Spleen (tissue), 13 donors: ENCODE measurements at places on chromosomes 11 and 22.

GRCh38 chr11:70244698-70245097 lies 25.8 kb upstream of the PPFIA1 start:
- no peak for DNase-seq

DNA sequence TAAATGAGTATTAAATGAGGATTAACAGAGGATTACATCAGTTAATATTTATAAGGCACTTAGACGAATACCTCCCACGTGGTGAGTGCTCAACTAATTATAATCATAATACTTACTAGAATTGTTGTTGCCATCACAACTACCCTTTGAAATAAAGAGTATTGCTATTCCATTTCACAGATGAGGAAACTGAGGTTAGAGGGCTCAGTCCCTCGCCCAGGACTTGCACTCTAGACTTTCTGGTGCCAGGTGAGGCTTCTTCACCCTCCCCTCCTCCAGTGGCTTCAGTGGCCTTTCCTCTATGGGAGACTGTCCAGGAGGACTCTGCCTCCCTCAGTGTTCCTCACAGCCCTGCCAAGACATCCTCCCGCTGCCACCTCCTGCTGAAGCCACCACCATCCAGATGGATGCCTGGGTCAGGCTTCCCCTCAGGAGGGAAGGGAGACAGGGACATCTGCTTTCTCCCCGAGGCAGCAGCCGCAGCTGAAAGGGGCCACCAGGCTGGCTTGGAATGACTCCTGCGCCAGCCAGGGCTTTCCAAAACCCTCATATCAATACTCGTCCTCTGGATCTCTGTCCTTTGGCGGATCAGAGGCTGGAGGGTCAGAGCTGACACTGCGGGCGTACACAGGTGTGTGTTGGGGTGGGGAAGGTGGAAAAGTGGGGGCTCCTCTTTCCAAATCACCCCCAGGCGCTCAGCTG lies 580.1 kb downstream of the BUD13 start:
- DNase-seq: peak; percentile 66

DNA sequence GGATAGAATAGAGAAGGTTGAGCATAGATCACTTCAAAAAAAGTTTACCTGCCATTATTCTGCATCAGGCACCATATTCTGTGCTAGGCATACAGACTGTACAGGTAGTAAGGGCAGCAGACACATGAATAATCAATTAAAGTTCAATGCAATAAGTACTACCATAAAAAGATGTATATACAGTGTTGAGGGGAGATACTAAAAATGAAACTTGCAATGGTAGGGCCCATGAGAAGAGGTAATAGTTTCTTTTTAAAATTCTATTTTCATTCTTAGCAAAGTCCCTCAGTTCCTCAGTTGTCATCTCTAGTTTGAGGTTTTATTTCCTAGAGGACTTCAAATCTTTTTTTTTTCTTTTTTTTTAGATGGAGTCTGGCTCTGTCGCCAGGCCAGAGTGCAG lies 819.9 kb downstream of the FAM181B start:
- DNase-seq: no peak

DNA sequence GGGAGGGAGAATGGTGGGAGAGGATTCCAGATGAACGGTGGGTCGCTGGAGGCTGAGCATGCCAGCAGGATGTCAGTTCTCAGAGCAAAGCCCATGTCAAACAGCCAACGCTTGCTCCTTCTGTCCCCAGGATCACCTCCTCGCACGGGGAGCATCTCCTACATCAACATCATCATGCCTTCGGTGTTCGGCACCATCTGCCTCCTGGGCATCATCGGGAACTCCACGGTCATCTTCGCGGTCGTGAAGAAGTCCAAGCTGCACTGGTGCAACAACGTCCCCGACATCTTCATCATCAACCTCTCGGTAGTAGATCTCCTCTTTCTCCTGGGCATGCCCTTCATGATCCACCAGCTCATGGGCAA lies 1.5 kb downstream of the MCHR1 start:
- no peak for DNase-seq

DNA sequence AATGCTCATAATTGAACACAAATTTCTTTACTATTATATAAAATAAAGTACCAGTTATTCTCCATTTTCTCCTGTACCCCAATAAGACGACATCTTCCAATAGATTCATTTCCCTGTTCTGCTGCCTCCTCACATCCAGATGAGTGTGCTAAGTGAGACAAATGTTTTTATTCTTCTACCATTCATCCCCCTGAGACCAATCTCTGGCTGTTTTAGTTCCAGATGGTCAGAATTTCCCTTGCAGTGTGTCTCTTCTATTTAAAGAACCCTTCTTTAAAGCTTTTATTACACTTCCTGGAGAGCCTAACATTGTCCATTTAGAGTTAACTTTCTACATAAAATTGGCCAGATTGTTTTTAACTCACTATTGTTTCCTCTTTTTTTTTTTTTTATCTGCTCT lies 41.2 kb upstream of the GLYATL1 start:
- DNase-seq: no peak

DNA sequence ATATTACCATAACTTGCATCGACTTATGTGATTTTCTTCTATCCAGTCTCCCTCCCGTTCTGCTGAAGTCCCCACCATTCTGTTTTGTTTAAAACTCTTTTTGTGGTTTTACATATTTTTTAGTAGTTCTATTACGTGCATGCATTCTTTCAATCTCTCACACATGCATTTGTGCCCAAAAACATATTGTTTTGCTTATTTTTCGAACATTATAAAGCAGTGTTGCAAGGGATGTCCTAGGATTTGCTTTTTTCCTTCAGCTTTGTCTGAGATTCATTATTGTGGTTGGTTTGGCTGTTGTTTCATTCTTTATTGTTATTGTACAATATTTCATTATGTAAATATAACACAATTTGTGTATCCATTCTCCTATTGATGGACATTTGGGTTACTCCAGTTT lies 235.7 kb downstream of the DYNC2H1 start:
- DNase-seq: no peak

DNA sequence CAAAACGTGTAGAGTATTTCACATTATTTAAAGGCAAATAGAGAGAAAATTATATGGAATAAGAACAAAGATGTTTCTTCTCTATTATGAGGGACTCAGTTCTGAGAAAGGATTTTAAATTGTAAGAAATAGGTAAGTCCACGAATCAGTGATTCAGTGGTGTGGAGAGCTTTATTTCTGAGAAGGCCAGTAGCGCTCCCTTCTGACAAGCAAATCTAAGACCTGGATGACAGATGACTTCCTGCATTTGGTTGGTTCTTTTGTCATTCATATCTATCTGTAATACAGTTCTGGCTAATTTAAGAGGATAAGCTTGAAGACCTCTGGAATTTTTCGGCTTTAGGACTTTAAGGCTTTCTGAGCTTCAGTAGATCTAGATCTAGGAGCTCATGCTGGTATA lies 7.0 kb downstream of the CD3E start:
- no peak for DNase-seq

DNA sequence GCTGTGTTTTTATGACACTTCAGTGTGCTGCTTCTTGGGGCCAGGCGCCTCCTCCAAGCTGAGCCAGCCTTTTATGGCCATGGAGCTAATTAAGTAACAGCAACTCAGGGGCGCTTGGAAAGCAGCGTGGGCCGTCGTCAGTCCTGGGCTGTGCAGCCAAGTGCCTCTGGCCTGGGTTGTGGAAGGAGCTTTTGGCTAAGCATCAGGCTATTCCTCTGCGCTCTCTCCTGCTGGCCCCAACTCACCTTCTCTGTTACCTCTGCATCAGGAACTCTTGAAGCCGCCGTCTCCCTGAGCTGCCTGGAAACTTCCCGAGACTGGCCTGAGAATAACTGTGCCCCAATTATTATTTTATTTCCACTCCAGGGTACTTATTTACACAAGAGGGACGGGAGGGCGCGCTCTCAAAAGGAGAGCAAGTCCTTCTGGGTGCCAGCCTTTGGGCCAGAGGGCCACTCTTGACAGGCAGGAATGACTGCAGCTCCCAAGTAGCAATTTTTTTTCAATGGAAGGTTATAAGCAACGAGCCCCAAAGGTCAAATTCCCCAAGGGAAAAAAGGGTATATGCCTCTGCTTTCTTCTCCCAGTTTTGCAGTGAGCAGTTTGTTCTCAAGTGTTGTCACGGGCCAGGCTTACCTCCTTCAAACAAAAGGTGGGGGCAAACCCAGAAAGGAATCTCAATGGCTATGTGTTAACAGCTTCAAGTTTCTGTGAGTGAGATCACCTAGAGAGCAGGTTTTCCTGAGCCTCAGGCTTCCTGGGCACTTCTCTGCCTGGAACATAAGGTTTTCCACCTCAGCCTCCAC lies 38.5 kb upstream of the NAV2 start:
- no peak for DNase-seq

GRCh38 chr22:20829491-20830134 lies 29.0 kb downstream of the PI4KA start:
- DNase-seq: no peak
